ENCODE measurements at places on chromosomes 12 and 14. TPM values are rescaled to one million over a fixed set of nuclear protein-coding genes. Genes with fewer than 3 reads are reported as not detected.

P3H3 gene
- total RNA-seq = 121 TPM

TMPRSS12 gene
- total RNA-seq = not detected

OAS3 gene
- total RNA-seq = 5.8 TPM

PAPOLA gene
- total RNA-seq = 94.4 TPM

NR1H4 gene
- not detected for total RNA-seq

SIX1 gene
- total RNA-seq = 15.9 TPM

Measured in smooth muscle cell of trachea (primary cell).